ENCODE measurements at places on chromosomes 5 and 9.
A peak's percentile ranks its signal among the peaks of the same experiment; 100 is the strongest.

DNA sequence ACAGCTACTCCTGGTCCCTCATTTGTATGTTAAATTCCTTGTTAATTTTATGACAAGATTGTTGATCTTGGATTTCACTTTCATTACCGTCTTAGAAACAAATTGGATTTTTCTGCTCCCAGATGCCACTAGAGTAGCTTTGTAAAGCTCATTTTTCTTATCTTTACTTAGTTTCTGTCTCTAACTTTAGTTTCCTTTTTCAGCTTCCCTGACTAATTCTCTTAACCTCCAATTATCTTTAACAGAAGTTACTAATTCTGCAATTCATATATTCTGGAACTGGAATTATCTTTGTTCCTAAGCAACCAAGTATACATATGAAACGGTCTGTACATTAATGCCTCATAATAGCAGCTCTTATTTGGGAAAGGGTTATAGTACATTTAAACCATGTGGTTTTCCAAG is 16.7 kb downstream of the ITGA1 start:
- DNase-seq: no peak

- no peak for DNase-seq
Observed at GRCh38 chr9:131690462-131690861, 49.4 kb downstream of the RAPGEF1 start.

- DNase-seq: no peak
Observed at GRCh38 chr9:83466877-83467276, 71.3 kb downstream of the FRMD3 start.

- no peak for DNase-seq
Observed at GRCh38 chr5:175094461-175094860, 349.5 kb downstream of the DRD1 start.

DNA sequence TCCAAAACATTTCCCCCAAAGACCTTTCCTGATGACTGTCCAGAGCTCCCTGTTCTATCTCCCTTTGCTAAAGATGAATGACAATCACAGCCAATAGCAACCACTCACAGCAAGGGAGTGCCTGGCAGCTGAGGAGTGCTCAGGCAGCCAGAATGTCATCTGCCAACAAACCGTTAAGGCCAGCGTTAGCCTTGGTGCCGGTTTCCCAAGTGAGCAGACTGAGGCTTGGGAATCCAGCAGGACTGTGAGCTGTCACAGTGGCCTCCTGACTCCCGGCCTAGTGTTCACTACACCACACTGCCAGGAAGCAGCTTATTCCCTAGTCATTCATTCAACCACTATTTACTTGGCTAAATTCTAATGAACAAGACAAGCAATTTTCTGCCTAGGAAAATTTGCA is 24.7 kb downstream of the STK10 start:
- DNase-seq: peak; percentile 43

- no peak for DNase-seq
Observed at GRCh38 chr5:35223787-35224395, 6.4 kb downstream of the PRLR start.

GRCh38 chr5:155556222-155556621 is 542.7 kb downstream of the KIF4B start:
- DNase-seq: no peak

GRCh38 chr5:176697934-176698538 is 50.8 kb downstream of the TSPAN17 start:
- no peak for DNase-seq

DNA sequence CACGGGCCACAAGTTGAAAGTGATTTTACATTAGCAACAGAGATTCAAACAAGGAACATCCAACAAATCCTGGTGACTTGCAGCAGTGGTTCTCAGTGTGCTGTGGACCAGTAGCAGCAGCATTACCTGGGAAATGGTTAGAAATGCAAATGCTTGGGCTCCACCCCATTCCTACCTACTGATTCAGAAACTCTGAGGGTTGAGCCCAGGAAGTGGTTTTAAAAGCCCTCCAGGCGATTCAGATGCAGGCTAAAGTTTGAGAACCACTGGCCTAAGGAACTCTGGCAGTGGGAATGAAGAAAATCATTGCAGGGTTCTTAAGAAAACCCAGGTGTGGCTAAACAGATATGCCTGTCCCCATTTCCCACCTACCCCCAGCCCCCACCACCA is 398.8 kb downstream of the ENC1 start:
- peak; percentile 34 for DNase-seq

DNA sequence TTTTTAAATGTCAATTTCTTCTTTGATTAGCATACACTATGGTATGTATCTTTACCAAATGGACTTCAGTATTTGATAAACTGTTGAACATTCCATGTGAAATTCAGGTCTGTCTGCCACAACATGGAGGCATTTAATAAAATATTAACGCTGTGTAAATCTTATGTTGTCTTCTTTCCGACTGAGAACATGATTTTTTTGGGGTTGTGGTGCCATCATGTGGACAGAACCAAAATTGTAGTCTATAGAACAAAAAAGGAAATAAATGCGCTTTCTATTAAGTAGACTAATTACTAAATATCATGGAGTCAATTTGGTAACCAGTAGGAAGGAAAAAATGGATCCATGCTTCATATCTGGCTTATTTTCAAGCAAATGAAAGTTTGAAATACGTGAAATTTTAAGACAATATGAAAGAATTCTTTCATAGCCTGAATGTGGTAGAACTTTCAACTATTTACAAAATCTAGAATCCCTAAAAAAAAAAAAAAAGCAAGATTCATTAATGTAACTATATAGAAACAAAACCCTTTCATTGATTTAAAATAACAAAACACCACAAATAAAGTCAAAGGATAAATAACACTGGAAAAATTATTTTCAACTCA is 2.8 kb upstream of the PLK2 start:
- DNase-seq: peak; percentile 72

DNA sequence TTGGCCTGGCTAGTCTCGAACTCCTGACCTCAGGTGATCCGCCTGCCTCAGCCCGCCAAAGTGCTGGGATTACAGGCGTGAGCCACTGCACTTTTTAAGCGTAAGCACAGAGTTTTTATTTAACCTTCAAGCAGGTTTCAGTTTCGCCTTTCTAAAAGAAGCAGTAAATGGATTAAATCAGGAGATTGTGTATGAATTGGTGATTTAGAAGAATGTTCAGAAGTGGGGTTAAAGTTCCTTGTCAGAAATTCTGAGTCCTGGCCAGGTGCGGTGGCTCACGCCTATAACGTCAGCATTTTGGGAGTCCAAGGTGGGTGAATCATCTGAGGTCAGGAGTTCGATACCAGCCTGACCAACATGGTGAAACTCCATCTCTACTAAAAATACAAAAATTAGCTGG is 12.2 kb downstream of the HSPA4 start:
- DNase-seq: no peak

DNA sequence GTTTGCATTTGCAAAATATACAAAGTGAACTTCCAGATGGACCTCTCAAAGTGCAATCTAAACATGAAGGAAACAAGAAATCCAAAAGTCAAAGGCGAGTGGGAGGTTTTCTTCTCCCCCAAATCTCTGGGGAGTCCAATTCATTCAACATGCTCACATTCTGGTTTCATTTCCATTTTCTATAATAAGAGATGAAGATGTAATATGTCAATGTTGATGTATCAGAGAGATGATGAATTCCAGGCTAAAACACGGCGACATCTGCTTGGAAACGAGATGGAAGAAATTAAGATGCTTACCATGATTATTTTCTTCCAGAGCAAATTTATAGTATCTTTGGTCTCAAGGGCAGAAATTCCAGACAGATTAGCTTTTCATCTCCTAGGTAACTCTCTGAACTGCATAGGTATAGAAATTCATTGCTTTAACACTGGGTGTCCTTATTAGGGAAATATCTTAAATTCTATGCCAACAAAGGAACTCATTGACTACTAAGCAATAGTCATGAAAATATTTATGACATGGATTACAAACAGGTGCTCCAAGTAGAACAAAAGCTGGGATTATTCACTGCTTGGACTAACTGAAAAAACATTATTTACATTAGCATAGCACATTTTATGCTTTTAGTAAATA is 287.9 kb downstream of the SEC61B start:
- no peak for DNase-seq
